AG04449 (cell line): ENCODE measurements at places on chromosomes 6 and 20.

- no peak for DNase-seq
These were observed 41.3 kb downstream of the IRAK1BP1 start for GRCh38 chr6:78908621-78909020.

GRCh38 chr20:44656448-44656847 lies 4.9 kb upstream of the ADA start:
- no peak for DNase-seq

- no peak for DNase-seq
These were observed 30.3 kb downstream of the AK9 start for GRCh38 chr6:109660526-109661320.

DNA sequence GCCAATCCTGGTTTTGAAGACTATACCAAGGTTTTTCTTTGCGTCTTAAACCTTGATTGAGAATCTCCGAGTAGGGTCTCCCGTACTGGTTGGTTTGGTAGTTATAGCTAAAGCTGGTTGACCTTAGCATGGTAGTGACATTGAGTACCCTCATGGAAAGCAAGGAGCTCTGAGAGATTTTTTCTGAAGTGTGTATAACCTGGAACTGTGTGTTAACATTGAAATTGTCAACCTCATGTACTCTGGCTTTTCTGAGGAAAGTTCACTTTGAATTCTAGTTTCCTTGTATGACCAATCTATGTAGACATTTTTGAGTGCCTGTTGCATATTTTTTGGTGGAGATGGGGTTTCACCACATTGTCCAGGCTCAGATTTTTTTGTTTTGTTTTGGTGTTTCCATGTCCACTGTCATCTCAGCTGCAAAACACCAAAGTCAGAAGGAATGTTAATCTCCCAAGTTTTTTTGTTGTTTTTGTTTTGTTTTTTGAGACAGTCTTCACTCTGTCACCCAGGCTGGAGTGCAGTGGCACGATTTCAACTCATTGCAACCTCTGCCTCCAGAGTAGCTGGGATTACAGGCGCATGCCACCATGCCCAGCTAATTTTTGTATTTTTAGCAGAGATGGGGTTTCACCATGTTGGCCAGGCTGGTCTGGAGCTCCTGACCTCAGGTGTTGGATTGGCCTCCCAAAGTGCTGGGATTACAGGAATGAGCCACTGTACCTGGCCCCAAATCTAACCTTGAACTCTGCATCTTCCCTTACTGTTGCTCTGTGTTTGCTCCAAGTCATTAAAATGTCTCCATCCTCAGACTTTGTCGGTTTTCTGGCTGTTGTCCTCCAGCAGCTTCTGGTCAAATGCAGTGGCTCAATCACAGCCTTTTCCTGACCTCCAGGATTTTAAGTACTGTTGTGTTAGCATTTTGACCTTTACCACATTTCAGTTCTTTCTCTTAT lies 4.3 kb downstream of the RPS12 start:
- DNase-seq, result no peak

DNA sequence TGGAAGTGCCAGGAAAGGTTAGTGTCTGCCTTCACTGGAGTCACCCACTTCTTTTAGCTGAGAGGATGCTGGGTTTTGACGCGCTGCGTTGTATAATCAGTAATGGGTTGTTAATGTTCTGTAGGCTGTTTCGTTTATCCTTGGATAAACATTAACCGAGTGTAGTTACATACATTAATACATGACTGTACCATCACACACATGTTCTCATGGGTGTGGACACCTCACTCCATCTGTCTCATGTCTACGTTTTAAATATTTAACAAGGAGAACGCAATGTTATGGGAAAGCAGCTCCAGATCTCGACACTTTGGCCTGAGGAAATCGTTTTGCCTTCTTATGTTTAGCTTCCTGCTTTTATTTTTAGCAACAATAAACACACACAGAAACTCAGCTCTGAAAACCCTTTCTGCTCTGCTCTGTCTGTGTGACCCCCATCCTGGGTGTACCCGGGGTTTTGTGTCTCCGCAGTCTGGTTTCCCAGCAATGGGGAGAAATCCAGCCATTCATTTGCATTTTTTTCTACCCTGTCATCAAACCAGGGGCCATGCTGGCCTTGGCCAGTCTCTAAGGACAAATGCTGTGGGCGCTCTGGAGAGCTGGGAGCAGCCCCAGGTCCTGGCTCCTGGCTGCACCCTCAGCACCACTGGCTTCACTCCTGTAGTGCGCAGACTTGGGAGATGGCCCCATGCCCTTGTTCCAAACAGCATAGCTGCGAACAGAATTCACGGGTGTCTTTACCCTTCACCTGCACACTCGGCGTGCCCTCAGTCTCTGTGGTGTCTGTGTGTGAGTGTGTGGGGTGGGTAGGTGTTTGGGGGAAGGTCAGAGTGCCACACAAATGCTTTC lies 110.8 kb downstream of the ERMARD start:
- DNase-seq, result no peak

DNA sequence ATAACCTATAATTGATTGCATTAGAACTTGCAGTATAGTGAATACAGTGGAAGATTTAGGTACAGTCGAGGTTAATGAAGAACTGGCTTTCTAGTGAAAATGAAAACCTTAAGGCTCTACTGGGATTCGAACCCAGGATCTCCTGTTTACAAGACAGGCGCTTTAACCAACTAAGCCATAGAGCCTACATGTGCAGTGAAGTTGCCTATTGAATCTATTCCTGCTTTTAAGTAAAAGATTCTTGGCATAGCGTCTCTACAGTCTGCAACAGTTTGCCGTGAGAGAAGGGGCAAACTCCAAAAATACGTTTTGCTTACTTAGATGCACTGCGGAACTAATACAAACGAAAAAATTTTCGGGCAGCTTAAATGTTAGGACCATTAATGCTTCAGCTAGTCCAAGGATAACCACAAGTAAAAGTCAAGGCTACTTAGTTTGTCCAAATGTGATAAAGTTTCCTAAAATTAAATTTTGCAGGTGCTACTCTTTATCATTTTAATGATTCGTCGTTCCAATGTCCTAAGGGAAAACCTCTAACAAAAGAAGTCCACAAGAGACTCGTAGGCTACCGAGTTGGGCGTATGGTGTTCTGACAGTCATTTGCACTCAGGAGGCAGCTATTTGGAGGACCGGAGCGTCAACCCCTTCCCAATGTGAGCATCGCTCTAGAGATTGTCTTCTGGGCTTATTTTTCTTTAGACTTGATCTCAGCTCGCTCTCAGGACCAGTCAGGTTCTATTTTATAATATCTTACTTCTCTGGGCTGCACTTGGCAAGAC lies 31.3 kb upstream of the ZSCAN23 start:
- peak; percentile 68 for DNase-seq

DNA sequence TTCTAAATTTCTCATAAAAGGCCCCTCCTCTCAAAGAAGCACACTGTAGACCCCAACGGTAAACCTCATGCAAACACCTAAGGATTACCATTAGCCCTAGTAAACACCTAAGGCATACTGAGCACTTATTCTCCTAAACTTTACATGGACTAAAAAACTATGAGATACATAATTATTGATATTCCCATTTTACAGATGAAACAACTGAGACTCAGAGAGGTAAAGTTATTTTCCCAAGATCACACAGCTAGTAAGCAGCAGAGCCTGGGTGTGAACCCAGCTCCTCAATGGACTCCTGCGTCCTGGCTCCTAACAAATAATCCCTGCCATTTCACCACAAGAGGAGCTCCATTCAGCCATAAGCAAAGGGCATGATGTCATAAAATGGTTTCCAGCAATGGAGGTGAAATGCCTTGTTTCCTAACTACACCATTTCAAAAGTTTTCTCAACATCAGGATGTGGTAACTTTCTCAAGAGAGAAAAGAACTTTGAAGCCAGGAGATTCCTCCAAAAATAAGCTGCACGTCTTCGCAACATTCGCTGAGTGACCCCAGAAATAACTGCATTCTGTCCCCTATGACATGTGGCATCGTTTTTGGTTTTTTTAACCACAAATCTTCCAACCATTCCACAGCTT lies 4.1 kb downstream of the ATP9A start:
- no peak for DNase-seq

DNA sequence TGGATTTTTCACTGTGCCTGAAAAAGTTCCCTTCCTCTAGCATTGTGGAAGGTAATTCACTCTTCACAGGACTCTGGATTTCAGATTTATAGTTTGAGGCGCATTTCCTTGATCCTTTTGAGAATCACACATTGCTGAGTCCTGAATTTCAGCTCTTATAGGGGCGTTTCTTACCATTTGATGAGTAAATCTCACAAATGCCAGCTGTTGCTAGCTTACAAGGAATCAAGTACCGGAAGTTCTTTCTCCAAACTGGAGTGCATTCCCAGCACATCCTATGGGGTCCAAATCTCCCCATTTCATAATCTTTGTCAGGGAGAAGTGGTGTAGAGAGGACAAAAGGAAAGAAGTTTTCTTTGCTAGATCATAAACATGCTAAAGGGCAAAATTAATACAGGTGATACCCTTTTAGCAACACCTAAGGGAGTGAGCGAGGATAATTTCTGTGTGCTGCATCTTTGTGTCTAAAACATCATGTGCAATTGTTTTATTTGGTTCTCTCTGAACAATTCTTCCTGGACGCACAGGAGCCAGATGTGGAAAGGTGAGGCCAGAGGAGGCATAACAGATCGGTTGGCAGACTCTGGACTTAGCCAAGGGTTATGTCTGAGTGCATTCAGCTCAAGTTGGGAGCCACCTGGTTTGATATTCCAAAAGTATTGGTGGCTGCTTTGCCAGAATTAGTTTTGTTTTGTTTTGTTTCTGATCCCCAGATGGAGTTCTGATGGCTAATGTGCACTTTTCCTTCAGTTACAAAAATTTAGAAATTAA lies 37.4 kb upstream of the EYA2 start:
- no peak for DNase-seq

- no peak for DNase-seq
These were observed 79.7 kb upstream of the FYN start for GRCh38 chr6:111952821-111953540.

- no peak for DNase-seq
These were observed 16.1 kb upstream of the ZBTB22 start for GRCh38 chr6:33333666-33334065.
